NCI-H2171 treated with DMSO at 0.1 percent for 48 hours (cell line): ENCODE measurements at places on chromosomes 5 and 9.

DNA sequence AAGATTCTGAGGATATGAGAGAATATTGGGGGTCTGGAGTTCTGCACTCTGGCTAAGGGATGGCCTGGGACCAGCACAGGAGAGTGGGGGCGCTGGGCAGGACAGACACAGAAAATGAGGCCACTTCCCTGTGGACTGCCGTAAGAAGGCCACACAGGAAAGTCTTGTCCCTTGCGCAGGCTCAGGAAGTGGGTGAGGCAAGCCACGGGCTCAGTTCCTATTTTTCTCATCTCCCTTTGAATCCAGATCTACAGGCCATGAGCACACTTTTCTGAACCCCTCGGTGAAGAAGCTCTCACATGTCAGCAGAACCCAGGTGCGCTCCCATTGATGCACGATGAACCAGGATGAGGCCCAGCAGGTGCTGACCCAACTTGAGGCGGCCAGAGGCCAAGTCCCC is 207.4 kb downstream of the AGTPBP1 start:
- DNase-seq: no peak

DNA sequence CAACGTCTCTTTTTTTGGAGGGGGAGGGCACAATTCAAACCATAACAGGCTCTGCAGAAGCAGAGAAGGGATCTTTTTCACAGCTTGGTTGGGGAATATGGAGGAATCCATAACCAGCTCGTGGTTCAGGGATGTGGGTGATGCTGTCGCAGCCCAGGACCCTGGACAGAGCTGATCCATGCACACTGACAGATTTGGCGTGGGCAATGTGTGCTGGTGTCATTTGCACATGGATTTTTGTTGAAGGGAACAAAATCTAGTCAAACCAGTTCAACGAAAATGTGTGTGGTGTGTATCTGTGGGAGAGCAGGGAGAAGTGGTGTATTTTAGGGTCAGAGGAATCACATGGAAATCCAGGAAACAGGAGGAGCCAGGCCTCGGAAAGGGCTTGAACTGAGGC is 4.2 kb downstream of the DOCK2 start:
- DNase-seq: no peak

DNA sequence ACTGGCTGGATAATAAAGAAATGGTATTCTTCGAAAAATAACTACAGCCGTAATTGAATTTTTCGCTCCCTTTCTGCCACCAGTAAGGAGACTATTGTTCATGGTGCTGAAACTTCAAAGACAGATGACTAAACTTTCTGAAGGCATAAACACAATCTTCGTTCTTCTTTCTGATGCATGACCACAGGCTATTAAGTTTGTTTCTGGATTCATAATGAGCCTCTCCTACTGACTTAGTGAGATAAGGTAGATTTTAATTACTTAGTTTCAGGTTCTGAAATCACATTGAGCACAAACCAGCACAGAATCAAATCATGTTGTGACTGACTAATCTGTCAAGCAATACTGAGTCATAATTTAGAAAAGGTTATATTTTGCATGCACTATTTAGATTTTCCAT is 441.8 kb upstream of the CCNG1 start:
- no peak for DNase-seq

GRCh38 chr5:115542086-115542485 is 2.5 kb downstream of the FEM1C start:
- DNase-seq: no peak

GRCh38 chr5:169052207-169052606 is 248.7 kb downstream of the SLIT3 start:
- no peak for DNase-seq

GRCh38 chr9:91378695-91379127 is 17.0 kb upstream of the AUH start:
- DNase-seq: no peak

GRCh38 chr5:164356790-164357189 is 851.4 kb downstream of the MAT2B start:
- no peak for DNase-seq

GRCh38 chr5:118946138-118946800 is 42.1 kb downstream of the DTWD2 start:
- no peak for DNase-seq
